ENCODE measurements at places on chromosomes 1 and 21. TPM values are rescaled to one million over a fixed set of nuclear protein-coding genes. Genes with fewer than 3 reads are reported as not detected.
A peak's percentile ranks its signal among the peaks of the same experiment; 100 is the strongest.

The A3GALT2 gene
- total RNA-seq = not detected

DNA sequence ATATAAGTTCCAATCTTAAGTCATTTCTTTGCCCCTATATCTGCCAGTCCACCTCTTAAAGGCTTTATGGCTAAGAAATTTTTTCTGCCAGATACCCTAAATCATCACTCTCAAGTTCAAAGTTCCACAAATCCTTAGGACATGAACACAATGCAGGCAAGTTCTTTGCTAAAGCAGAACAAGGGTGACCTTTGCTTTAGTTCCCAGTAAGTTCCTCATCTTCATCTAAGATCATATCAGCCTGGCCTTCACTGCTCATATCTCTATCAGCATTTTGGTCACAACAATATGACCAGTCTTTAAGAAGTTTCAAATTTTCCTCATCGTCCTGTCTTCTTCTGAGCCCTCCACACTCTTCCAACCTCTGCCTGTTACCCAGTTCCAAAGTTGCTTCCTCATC lies 402.2 kb upstream of the RUNX1 start:
- peaks cover 8% of the 10 kb centered on the region for H3K36me3 ChIP-seq
- no peak overlapping the region for H3K27ac ChIP-seq
- DNase-seq = no peak
- H3K4me1 ChIP-seq = no peaks in the 10 kb centered on the region
- no peak overlapping the region for H3K4me3 ChIP-seq

DNA sequence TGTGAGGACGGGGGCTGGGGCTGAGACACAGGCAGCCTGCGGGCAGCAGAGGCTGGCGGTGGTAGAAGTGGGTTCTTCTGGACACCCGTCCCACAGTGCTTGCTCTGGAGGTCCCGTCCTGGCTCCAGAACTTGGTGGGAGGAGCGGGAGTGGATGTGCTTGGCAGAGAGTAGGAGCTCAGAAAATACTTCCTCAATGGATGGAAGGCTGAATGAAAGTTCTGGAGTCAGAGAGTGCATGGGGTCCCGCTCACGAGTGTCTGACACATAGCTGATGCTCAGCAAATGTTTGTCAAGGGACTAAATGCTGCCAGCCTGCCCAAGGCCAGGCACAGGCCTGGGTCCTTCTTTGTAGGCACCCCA lies 13.4 kb upstream of the NES start:
- peaks cover 10% of the 10 kb centered on the region for H3K4me1 ChIP-seq
- H3K36me3 ChIP-seq = no peaks in the 10 kb centered on the region
- H3K4me3 ChIP-seq = no peak overlapping the region

GRCh38 chr1:41622859-41623732 lies 138.6 kb upstream of the EDN2 start:
- H3K27ac ChIP-seq = peak overlapping the region; percentile 36
- DNase-seq = no peak
- H3K4me1 ChIP-seq = peaks cover 50% of the 10 kb centered on the region
- no peaks in the 10 kb centered on the region for H3K27me3 ChIP-seq
- H3K36me3 ChIP-seq = peaks cover 39% of the 10 kb centered on the region

The OPTC gene
- not detected for total RNA-seq

- DNase-seq = no peak
- H3K4me3 ChIP-seq = no peak overlapping the region
- peaks cover 2% of the 10 kb centered on the region for H3K27me3 ChIP-seq
Measured at GRCh38 chr1:93702111-93702827, 20.6 kb upstream of the BCAR3 start.

DNA sequence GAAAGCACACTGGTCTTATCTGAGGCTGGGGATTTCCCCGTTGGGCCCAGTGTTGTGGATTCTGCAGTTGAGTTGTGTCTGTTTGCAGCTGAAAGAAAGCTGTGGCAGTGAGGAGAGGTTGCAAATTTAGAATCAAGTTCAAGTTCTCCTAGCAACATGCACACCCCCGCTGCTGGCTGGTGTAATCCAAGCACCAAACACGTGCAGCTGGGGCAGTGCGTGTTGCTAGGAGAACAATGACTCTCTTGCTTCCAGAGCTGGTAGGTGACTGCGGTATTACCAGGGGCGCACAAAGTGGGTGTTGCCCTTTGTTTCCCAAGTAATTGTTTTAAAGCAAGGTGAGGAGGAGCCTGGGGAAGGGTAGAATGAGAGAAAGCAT lies 91.5 kb downstream of the IER5 start:
- H3K27me3 ChIP-seq = no peaks in the 10 kb centered on the region
- no peaks in the 10 kb centered on the region for H3K36me3 ChIP-seq
- no peak overlapping the region for H3K4me3 ChIP-seq
- DNase-seq = peak; percentile 74
- H3K27ac ChIP-seq = no peak overlapping the region

The CA6 gene
- total RNA-seq = 0.26 TPM

The EYA3 gene
- total RNA-seq = 27.4 TPM

The C1orf87 gene
- total RNA-seq = not detected

- H3K27me3 ChIP-seq = peaks cover 23% of the 10 kb centered on the region
- H3K27ac ChIP-seq = no peak overlapping the region
- peaks cover 7% of the 10 kb centered on the region for H3K4me1 ChIP-seq
Measured at GRCh38 chr21:41958886-41959563, 5.2 kb upstream of the C2CD2 start.

- peak; percentile 74 for DNase-seq
- peaks cover 46% of the 10 kb centered on the region for H3K4me1 ChIP-seq
- H3K36me3 ChIP-seq = peaks cover 23% of the 10 kb centered on the region
- H3K27me3 ChIP-seq = no peaks in the 10 kb centered on the region
- H3K4me3 ChIP-seq = peak overlapping the region; percentile 88
- peak overlapping the region; percentile 82 for H3K27ac ChIP-seq
Measured at GRCh38 chr1:151047925-151048644, 534 bp downstream of the C1orf56 start.

The RNU11 gene
- not detected for total RNA-seq

- H3K27ac ChIP-seq = peak overlapping the region; percentile 16
- H3K4me3 ChIP-seq = no peak overlapping the region
- DNase-seq = no peak
- peaks cover 22% of the 10 kb centered on the region for H3K27me3 ChIP-seq
Measured at GRCh38 chr21:35426469-35426868, 377.4 kb upstream of the RUNX1 start.

GRCh38 chr1:2556678-2557481 lies 709 bp downstream of the TNFRSF14 start:
- no peaks in the 10 kb centered on the region for H3K27me3 ChIP-seq
- peaks cover 34% of the 10 kb centered on the region for H3K4me1 ChIP-seq

The CYP4X1 gene
- total RNA-seq = not detected

The OR2T2 gene
- not detected for total RNA-seq

DNA sequence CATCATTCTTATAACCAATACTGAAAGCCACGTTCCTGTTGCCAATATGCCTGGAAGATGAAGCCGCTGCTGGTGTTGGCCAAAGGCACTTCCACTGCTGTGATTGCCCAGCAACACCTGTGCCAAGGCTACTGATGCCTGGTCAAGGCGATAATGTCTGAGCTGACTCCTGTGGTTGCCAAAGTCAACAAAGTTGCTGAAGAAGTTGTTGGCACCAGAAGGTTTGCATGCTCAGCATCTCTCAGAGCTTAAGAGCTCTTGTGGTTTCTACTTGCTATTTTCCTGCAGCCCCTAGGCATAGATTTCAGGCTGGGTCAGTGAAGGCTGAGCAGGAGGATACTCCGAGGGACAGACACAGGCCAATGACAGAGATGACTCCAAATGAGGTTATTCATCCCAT lies 63.4 kb upstream of the RAB3GAP2 start:
- H3K27ac ChIP-seq = no peak overlapping the region
- H3K4me3 ChIP-seq = no peak overlapping the region
- no peak for DNase-seq
- H3K4me1 ChIP-seq = no peaks in the 10 kb centered on the region
- no peaks in the 10 kb centered on the region for H3K36me3 ChIP-seq
- H3K27me3 ChIP-seq = no peaks in the 10 kb centered on the region

The PTPN7 gene
- 199 TPM for total RNA-seq

The MPL gene
- not detected for total RNA-seq

DNA sequence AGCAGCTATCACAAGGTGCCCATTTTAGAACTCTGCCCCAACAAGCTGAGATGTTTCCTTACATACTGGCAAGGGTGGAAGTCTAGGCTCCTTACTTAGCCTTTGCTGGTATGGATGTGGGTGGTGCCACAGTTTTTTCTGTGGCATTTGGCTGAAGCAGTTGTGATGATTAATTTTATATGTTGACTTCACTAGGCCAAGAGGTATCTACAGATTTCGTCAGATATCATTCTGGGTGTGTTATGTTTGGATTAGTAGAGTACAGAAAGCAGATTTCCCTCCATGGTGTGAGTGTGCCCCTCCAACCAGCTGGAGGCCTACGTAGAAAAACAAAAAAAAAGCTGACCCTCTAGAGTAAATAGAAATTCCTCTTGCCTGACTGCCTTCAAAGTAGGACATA lies 317.0 kb downstream of the BARHL2 start:
- peaks cover 4% of the 10 kb centered on the region for H3K27me3 ChIP-seq
- H3K27ac ChIP-seq = no peak overlapping the region
- no peaks in the 10 kb centered on the region for H3K36me3 ChIP-seq
- no peak for DNase-seq

The RGS18 gene
- total RNA-seq = 0.19 TPM

DNA sequence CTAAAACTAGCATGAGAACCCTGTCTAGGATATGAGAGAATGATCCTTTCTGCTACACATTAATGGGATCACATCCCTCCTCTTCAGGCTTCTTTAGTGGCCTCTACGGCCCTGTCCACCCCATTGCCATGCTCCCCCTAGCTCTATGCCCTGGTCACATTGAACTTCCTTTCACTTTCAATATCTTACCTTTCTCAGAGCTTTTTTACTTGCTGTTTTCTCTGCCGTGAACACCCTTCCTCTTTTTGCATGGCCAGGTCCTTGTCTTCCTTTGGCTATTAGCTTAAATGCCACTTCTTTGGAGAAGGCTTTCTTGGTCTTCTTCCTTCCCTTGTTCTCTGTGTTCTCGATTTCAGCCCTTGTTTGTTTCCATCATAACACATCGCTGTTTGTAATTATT lies 97.4 kb downstream of the GIPC2 start:
- DNase-seq = no peak
- H3K27ac ChIP-seq = peak overlapping the region; percentile 4
- peak overlapping the region; percentile 62 for H3K4me3 ChIP-seq
- no peaks in the 10 kb centered on the region for H3K27me3 ChIP-seq
- H3K4me1 ChIP-seq = peaks cover 16% of the 10 kb centered on the region
- H3K36me3 ChIP-seq = no peaks in the 10 kb centered on the region

DNA sequence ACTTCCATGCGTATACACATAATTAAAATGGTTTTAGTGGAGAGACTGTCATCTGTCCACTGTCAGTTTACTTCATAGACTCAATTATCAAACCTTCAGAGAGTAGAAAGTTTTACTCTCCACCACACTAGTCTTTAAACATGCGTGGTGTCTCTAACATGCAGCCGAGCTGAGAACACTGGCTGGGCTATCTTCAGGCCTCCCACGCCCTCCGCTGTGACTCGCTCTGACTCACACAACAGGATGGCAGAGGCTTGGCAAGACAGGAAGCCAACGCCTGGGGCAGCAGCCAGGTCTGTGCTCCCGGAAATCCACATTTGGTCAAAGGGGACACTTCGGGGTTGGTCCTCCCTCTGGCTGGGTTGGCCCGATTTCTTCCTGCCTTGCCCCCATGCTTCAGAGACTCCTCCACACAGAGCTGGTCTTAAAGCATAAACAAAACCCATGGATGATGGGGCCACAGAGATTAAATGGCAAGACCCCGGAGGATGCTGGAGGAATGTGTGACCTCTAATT lies 22.7 kb upstream of the IFNGR2 start:
- H3K27me3 ChIP-seq = peaks cover 10% of the 10 kb centered on the region
- H3K4me1 ChIP-seq = peaks cover 61% of the 10 kb centered on the region
- peak overlapping the region; percentile 81 for H3K27ac ChIP-seq
- DNase-seq = peak; percentile 97
- H3K4me3 ChIP-seq = peak overlapping the region; percentile 44
- no peaks in the 10 kb centered on the region for H3K36me3 ChIP-seq

GRCh38 chr1:206696812-206697585 lies 12.3 kb downstream of the MAPKAPK2 start:
- DNase-seq = no peak
- H3K36me3 ChIP-seq = peaks cover 14% of the 10 kb centered on the region
- peak overlapping the region; percentile 72 for H3K27ac ChIP-seq
- H3K4me3 ChIP-seq = no peak overlapping the region

The AGL gene
- 19.7 TPM for total RNA-seq

DNA sequence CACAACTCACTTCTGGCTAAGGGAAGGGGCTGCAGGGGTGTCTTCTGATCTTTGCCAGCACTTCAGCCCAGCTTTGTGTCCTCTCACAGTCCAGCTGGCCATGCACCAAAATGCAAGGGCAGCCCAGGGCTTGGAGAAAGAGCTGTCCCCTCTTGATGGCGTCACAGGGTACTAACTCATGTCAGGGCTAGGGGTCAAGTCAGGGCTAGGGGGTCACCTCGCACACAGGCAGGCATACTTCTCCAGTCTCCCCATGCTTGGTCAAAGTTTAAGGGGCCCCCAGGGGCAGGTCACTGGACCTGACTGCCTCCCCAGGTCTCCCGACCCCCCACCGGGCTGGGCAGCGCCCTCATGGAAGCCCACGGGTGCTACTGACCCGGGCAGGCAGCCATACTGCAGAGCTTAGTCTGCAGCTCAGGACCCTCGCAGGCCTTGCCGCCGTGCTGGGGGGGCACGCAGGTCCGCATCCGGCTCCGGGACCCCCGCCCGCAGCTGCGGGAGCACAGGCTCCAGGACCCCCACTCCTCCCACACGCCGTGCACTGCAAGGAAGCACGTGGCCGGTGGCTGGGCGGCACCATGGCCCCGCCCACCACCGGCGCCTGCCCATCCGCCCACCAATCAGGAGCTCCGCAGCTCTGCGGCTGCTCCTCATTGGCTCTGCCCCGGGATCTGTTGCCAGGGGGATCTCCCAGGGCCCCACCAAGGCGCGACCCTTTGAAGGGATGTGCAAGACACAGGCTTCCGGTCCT lies 21.5 kb downstream of the ADGRB2 start:
- no peak overlapping the region for H3K27ac ChIP-seq
- H3K4me3 ChIP-seq = no peak overlapping the region
- peaks cover 6% of the 10 kb centered on the region for H3K4me1 ChIP-seq
- no peaks in the 10 kb centered on the region for H3K36me3 ChIP-seq
- DNase-seq = no peak

DNA sequence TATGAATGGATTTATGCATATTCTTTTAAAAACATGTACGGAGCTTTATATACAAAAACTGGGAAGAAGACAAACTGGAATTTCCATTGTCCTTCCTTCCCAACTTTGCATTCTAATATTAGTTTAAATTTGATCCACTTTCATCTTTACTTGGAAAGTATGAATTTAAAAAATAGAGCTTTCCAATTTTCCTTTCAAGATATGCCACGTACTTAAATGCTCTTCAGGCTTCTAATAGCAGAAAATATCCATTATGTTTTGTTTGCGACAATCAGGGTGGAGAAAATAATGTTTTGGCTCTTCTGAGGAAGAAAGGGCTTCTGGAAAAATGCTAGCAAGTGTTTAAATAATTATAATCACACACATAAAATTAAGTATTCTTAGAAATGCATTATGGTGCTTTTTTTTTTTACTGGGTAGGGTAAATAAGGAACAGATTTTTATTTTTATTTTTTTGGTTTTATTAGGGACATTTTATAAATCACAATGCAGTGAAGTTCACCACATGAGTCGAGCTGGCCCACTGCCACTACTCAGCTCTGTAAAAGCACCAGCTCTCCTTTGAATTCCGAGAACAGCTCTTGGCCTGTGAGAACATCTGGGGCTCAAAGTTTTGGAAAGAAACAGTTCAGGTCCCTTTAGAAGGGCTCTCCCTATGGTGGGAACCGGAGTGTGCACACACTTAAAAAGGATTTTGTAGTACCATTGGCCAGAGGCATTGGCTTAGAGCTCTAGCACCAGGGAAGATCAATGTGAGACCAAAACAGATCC lies 287.4 kb upstream of the LYPLAL1 start:
- H3K27me3 ChIP-seq = no peaks in the 10 kb centered on the region
- no peaks in the 10 kb centered on the region for H3K36me3 ChIP-seq
- no peak overlapping the region for H3K4me3 ChIP-seq

The GCSAML gene
- total RNA-seq = not detected

The RYR2 gene
- total RNA-seq = 0.02 TPM
